Activated CD8-positive, alpha-beta memory T cell treated with anti-CD3 and anti-CD28 coated beads for 4 hours (primary cell): ENCODE measurements at places on chromosomes 2 and 18.
A peak's percentile ranks its signal among the peaks of the same experiment; 100 is the strongest.

- no peak for DNase-seq
Observed at GRCh38 chr2:42569883-42570282, 1.5 kb downstream of the MTA3 start.

GRCh38 chr2:211161236-211161635, 604.8 kb downstream of the CPS1 start:
- no peak for DNase-seq

DNA sequence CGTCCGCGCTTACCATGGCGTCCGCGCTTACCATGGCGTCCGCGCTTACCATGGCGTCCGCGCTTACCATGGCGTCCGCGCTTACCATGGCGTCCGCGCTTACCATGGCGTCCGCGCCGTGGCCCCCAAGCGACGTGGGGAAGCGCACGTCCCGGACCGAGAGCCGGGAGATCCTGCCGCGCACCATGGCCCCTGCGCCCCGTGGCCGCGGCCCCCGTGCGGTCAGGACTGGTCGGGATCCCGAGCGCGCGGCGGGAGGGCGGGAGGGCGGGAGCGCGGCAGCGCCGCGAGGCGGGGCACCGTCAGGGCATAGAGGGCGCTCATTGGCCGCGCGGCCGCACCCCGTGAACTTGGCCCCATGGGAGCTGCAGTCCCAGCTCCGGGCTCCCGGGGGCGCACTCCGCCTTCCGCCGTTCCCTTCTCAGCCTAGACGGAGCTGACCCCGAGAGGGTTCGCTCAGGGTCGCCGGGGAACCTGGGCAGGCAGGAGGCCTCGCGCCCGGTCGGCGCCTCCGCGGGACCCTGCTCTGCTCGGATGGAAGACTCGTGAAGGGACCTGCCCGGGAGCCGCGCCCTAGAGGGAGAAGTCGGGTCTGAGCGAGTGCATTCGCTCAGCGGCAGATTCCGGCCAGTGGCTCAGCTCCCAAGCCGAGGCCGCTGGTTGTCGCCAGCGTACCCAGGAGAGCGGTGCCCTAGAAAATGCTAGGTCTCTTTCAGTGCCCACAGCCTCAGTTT, at the start of gene ENOSF1:
Gene ENOSF1 (minus strand): TSS at position 230 of the 734 bp plus-strand sequence. CDS start 43 bp downstream, at position 187.
- DNase-seq: peak; percentile 67

- no peak for DNase-seq
Observed at GRCh38 chr2:40558761-40559160, 106.9 kb upstream of the SLC8A1 start.

- DNase-seq: no peak
Observed at GRCh38 chr2:235383272-235383843, 110.5 kb upstream of the AGAP1 start.

DNA sequence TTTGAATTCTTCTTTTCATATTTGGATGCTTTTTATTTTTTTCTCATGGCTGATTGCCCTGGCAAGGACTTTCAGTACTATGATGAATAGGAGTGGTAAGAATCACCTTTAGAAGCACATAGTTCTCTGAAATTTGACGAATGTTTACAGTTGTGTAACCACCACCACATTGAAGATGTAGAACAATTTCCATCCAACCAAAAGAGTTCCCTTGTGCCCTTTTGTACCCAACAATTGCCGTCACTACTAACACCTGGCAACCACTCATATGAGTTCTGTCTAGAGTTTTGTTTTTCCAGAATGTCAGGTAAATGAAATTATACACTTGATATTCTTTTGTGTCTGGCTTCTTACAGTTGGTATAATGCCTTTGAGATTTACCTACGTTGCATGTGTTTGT, 28.7 kb upstream of the SLC16A14 start:
- DNase-seq: no peak

DNA sequence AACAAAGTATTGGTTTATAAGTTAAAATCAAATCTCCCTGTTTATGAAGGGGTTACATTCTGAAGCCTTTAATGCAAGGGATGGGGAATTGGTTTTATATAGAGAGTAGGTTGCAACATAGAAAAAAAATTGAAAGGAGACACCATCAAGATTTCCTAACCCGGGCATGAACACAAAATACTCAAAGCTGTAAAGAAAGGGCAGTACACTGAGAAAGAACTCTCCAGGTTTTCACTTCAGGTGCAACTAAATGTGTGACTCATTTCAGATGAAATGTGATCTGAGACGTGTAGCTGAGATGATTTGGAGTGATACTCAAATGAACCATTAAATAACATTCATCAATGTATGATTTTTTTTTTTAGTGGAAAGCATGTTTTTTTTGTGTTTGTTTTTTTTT, 43.6 kb downstream of the SANBR start:
- DNase-seq: no peak

GRCh38 chr2:1081451-1082225, 131.0 kb downstream of the SNTG2 start:
- DNase-seq: no peak

GRCh38 chr2:71502941-71503738, 49.8 kb downstream of the DYSF start:
- DNase-seq: no peak

- DNase-seq: no peak
Observed at GRCh38 chr2:111209045-111209514, 88.4 kb downstream of the BCL2L11 start.

DNA sequence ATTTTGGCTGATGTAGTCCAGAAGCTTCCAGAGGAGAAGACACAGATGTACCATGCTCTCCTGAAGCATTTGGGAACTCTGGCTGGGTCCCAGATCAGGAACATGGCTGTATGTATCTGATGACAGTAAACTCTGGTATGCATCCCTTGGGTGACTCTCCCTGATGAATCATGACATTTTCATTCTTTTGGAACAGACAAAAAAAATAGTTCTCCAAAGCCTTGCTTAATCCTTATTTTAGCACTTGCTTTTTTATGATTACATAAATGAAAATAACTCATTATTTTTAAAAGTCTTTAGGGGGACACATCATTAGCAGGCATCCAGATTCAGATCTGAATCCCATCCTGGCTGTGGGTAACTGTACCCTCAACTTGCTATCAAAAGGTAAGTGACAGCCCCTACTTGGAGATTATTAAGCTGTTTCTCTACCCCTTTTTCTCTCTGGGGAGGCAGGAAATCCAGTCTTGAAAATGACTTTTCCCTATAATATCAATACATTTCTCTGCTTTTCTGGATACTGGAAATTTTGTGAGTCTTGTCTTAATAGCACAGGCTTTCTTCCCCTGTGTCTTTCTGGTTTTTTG, 23.3 kb downstream of the AOX1 start:
- no peak for DNase-seq
